ENCODE measurements at places on chromosomes 5 and 9.

- peak; percentile 52 for DNase-seq
These were observed 5.1 kb upstream of the SEPTIN8 start for GRCh38 chr5:132782101-132782500.

DNA sequence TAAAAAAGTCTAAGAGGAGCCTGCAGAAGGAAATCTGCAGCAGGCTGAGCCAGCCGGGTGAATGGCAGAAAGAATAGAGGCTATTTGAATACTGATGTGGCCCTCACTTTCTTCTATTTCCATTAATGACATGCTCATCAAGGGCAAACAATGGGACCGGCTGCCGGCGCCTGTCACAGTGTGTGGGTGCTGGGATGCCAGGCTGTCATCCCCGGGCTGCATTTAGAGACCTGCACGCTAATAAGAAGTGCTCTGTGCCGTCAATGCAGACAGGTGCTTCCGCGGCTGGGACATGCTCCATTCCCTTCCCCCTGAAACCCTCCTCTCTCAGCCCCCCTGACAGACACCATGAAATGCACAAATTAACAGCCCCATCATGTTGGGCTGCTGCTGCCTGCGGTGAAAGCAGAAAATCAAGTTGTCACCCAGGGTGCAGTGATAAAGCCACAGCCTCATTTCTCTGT lies 217.7 kb upstream of the TBCA start:
- no peak for DNase-seq

GRCh38 chr5:96427824-96428223 lies 5.2 kb downstream of the PCSK1 start:
- peak; percentile 33 for DNase-seq

- no peak for DNase-seq
These were observed 85.1 kb upstream of the IL12B start for GRCh38 chr5:159415301-159415937.

DNA sequence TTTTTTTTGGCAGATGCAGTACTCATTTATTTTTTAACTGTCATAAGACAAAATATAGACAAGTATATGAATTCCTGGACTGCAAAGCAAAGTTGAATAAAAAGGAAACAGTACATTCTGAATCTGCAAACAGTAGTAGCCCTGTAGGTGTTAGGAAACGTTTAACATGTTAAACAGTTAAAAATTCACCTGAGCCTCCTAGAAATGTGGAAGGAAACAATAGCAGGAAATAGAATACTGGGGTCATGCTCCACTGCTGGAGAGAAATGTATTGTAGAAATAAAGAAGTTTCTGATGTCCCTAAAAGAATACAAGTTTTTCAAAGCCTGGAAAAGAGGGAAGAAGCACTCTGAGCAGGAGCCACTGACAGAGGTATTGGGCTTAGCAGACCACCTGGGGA lies 866.0 kb downstream of the PTPRD start:
- DNase-seq, result no peak

- DNase-seq, result peak; percentile 96
These were observed 61.1 kb downstream of the GRIA1 start for GRCh38 chr5:153551537-153552079.
